ENCODE measurements at places on chromosomes 4 and X. TPM values are rescaled to one million over a fixed set of nuclear protein-coding genes. Genes with fewer than 3 reads are reported as not detected.

Gene LNX1
- total RNA-seq: not detected

Gene BEND4
- total RNA-seq: not detected

Gene SULT1B1
- not detected for total RNA-seq

Gene IL15
- 8.3 TPM for total RNA-seq

Gene FATE1
- not detected for total RNA-seq

Gene SSX4
- not detected for total RNA-seq

Gene SSX2
- total RNA-seq: not detected

Gene RADX
- 0.05 TPM for total RNA-seq

Gene FGA
- 8.3 TPM for total RNA-seq

Gene ZNF595
- total RNA-seq: 22.9 TPM

Gene PCYT1B
- not detected for total RNA-seq

Gene DMP1
- 0.03 TPM for total RNA-seq

Gene KLHL2
- 11.7 TPM for total RNA-seq

Gene CSAG1
- total RNA-seq: 0.38 TPM
